ENCODE measurements at places on chromosomes 4 and X. TPM values are rescaled to one million over a fixed set of nuclear protein-coding genes. Genes with fewer than 3 reads are reported as not detected.

The HMX1 gene
- not detected for total RNA-seq

The ARHGAP10 gene
- 43.5 TPM for total RNA-seq

The PABPC4L gene
- total RNA-seq = 0.67 TPM

The CXXC4 gene
- total RNA-seq = 4.1 TPM

The RXFP1 gene
- total RNA-seq = not detected

The NAA11 gene
- total RNA-seq = not detected

The F9 gene
- total RNA-seq = not detected

The GAGE2A gene
- total RNA-seq = not detected

The PABPC1L2A gene
- not detected for total RNA-seq

The CWH43 gene
- not detected for total RNA-seq

The RNF175 gene
- 5.3 TPM for total RNA-seq

The GLUD2 gene
- 0.59 TPM for total RNA-seq

The TBX22 gene
- total RNA-seq = not detected

The MAGEB10 gene
- not detected for total RNA-seq

The DCAF4L1 gene
- not detected for total RNA-seq

The SPATA4 gene
- total RNA-seq = 0.28 TPM

The VCX3A gene
- not detected for total RNA-seq

The SOX3 gene
- total RNA-seq = not detected

The BTC gene
- total RNA-seq = 0.12 TPM

The HOPX gene
- total RNA-seq = 7.8 TPM

The CT47A1 gene
- not detected for total RNA-seq

The PABPC1L2B gene
- not detected for total RNA-seq

The GLRA3 gene
- total RNA-seq = not detected

The GYPA gene
- not detected for total RNA-seq

The SERPINA7 gene
- not detected for total RNA-seq

The FAM133A gene
- 0.22 TPM for total RNA-seq

The ARR3 gene
- not detected for total RNA-seq

The ELOVL6 gene
- total RNA-seq = 1.1 TPM

The ERAS gene
- not detected for total RNA-seq

The PCDH11X gene
- 0.15 TPM for total RNA-seq

The GLRA2 gene
- total RNA-seq = not detected

The ETNPPL gene
- 5.7 TPM for total RNA-seq

The SMPX gene
- 651 TPM for total RNA-seq

The ZNF630 gene
- 3.9 TPM for total RNA-seq

The ZBTB33 gene
- 6.3 TPM for total RNA-seq

The RIPPLY1 gene
- total RNA-seq = not detected

The CXCL5 gene
- total RNA-seq = not detected

The CCDC110 gene
- total RNA-seq = 3.9 TPM

The SORCS2 gene
- 1.7 TPM for total RNA-seq

The TMEM175 gene
- total RNA-seq = 20.2 TPM

The SOD3 gene
- total RNA-seq = 94.9 TPM

The COL4A5 gene
- 6.5 TPM for total RNA-seq

The TCEAL6 gene
- total RNA-seq = not detected

The STX18 gene
- 10.8 TPM for total RNA-seq

The KLF8 gene
- total RNA-seq = 6.9 TPM

All from right atrium auricular region (tissue), 2 donors.